NCI-H510A (cell line): ENCODE measurements at places on chromosomes 4 and X.

GRCh38 chr4:109497511-109497910, 62.5 kb upstream of the MCUB start:
- no peak for DNase-seq

DNA sequence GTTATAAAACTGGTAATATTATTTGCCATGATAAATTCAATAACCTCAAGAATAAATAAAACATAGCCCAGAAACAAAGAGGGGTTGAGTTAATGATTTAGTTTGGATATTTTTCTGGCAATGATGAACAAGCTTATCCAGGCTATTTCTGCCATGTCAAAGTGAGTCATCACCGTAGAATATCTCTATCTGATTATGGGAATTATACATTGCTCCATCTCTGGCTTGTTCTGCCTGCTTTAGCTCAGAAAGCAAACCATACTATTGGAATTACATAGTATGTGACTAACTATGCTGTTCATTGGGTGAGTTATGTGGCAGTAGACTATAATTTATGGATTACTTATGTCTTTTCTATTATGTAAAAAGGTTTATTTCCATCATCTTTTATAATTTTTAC, 680.1 kb upstream of the AADAT start:
- no peak for DNase-seq

- DNase-seq: no peak
These were observed 20.4 kb downstream of the ZNF157 start for GRCh38 chrX:47390780-47391179.

DNA sequence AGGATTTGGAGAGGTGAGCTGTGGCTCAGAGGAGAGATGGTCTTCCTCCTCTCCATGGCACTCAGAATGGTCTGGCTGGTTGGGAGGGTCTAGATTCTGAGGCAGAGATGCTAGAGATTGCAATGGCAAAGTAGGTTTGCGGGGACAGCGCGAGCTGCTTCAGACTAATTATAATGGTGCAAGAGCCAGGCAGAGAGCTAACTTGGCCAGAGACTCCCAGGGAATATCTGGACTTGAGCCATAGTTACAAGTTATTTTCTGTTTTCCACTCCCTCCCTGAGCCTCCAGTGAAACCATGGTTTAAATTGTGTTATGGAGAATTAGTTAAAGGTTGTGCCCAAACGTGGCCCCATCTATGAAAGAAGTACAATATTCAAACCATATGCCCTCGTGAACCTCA, 44.7 kb upstream of the ELF2 start:
- DNase-seq: no peak

DNA sequence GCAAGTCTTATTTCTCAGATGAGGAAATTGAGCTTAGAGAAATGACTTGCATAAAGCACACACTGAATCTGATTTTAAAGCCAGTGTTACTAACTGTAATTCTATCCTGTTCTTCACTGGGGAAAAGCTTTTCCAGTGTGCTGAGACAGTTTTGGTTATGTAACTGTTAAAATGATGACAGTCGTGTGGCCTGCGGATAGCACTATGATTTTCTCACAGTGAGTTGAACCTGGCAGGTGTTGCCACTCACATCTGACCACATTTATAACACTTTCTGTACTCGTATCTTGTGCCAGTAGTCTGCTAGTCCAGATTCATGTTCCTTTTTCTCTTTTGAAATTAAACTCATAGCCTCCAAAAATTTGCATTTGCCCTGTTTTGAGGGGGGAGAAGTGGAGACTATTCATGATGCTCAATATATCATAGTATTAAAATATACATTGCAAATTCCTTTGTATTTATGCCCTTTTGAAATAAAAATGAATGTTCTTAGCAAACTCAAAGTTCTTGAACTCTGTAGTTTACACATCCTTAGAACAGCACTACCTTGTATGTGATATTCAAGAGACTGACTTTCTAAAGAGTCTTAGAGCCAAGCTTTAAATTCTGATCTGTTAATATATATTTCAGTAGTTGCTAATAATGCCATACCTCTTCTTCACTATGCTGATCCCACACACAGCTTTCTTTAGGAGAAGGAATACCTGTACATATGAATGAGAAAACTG, 132.3 kb downstream of the PDLIM5 start:
- no peak for DNase-seq

DNA sequence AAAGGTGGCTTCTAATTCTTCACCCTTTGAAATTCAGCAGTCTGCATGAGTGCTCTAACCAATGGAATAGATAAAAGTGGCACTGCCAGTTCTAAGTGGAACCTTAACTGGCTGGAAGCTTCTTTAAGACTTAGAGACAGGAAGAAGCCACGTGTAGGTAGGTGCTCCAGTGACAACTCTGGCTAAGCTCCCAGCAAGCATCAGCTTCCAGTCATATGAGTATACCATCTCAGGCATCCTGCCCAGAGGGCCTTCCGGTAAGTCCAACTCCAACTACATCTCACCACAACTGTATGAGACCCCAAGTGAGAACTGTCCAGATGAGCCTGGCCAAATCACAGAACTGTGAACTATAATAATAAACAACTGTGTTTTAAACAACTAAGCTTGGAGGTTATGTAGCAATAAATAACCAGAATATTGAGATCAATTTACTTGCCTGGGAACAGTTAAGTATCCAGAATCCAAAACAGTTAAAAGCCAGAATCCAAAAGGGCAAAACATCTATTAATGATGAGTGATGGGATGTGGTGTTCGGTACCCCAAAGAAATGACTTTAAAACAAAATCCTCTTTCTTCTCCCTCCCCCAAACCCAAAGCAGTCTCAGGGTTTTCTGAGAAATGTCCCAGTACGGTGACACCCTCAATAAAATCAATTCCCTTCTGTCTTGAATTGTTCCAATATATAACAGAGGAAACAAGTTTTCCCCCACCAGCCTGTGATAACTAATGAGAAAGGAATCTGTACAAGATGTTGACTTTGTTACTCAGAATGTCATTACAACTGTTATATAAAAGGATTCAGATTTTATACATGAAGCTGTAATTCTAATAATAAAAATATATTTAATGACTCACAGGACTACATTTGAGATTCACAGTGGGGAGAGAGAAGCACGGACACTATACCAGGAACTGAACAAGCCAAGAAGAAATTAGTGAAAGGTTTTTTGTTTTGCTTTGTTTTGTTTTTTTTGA, 4.2 kb downstream of the TSPAN5 start:
- no peak for DNase-seq

DNA sequence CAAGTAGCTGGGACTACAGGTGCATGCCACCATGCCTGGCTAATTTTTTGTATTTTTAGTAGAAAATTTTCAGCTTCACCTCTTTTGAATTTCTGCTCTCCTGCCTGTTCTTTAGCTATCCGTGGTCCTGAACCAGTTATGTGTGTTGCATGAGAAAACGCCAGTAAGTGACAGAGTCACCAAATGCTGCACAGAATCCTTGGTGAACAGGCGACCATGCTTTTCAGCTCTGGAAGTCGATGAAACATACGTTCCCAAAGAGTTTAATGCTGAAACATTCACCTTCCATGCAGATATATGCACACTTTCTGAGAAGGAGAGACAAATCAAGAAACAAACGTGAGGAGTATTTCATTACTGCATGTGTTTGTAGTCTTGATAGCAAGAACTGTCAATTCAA, 13.9 kb downstream of the ALB start:
- DNase-seq: no peak

DNA sequence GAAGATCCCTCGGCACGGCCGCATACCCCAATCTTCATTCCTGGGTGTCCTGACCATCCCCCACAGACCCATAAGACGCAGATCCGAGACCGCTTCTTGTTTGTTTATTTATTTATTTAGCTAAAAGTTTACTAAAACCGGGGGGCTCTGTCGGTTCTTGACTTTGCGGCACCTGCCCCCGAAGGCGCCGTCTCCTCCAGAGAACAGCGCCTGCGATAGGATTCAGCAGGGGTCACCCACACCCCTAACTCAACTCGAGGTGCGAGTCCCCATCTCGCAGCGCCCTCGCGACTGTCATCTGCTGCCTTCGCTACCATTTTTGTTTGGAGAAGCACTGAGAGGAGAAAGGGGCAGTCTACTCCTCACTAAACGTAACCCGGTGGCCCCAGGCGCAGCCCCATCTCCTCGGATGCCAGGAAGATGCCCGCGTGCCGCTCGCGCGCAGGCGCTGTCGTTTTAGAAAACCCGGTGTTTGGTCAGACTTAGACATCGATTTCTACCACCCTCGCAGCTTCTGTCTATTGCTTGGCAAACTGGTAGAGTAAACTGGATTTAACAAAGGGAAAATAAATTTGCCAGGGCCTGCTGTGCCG, 18.9 kb upstream of the GPR101 start:
- no peak for DNase-seq

DNA sequence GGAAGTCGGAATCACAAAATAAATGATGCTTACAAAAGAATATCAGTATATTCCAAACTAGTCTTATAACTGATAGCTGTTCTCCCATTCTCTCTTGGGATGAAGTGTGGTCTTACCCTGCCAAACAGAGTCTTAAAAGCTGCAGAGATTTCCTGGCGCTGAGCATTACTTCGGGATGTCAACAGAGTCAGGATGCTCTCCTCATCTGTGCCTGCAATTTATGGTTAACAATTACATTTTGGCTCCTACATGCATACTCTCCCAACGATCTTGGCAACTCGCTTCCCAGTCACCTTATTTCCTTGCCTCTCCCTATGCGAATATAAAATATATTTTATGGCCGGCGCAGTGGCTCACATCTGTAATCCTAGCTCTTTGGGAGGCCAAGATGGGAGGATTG, 12.2 kb downstream of the ANXA5 start:
- no peak for DNase-seq

- no peak for DNase-seq
These were observed 30.3 kb downstream of the SLC16A2 start for GRCh38 chrX:74451450-74452198.

GRCh38 chr4:9996319-9997110, 24.8 kb downstream of the SLC2A9 start:
- no peak for DNase-seq

DNA sequence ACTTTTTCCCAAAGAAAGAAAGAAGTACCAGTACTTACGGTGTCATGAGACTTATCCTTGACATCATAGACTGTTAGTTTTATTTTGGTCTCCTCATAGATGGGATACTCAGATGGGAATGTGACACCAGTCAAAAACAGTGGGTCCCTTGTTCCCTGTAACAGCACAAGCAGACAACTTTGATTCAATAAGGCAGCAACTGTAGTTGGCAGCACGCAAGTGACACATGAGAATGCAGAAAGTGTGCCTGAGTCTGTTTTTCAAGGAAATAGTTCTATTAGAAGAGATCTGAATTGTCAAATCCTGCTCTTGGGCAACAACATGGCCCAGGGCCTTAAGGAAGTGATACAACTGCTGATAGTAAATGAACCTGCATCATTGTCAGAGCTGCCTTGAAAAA, 443.2 kb downstream of the INPP4B start:
- no peak for DNase-seq

DNA sequence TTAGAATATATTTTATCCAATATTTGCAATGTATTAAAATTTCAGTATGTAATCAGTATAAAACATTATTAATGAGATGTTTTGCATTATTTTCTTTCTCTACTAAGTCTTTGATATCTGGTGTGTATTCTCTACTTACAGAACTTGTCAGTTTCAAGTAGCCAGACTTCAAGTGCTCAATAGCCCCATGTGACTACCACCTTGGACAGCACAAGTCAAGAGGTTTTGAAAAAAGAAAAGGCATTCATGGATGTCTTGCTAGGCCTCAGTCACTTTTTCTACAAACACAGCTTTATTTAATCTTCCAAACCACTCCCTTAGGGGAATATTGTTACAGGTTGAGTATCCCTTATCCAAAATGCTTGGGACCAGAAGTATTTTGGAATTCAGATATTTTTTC, 189.4 kb downstream of the QDPR start:
- DNase-seq: no peak

DNA sequence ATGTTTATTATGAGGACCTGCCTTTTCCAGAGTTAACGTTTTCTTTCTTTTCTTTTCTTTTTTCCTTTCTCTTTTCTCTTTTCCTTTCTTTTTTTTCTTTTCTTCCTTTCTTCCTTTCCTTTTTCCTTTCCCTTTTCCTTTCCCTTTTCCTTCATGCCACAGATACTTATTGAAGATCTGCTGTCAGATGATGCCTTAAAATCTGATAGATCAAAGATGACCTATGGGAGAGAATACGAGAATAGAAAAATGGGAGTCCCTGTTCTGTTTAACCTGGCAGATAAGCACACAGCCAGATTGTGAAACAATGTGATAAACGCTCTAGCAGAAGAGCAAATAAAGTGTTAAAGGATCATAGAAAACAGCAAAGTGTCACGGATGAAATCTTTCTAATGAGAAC, 38.9 kb downstream of the AFF1 start:
- no peak for DNase-seq

DNA sequence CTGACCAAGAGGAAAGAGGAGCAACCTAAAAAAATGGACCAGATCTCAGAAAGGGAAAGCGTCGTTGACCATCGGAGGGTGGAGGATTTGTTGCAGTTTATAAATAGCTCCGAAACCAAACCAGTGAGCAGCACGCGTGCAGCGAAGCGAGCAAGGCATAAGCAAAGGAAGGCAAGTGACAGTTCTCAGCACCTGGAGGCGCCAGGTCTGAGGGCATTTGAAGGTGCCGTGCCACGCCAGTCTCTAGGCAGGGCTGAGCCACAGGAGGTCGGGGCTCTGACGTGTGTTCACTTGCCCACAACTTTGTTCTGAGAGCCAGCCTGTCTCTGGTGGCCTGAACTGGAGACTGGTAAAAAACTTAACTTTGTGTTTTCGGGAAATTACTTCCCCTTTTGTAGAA, 59.7 kb downstream of the TNIP2 start:
- no peak for DNase-seq

GRCh38 chr4:39044956-39045826, 13.0 kb upstream of the TMEM156 start:
- no peak for DNase-seq

GRCh38 chr4:38101563-38101962, 141.4 kb downstream of the PTTG2 start:
- no peak for DNase-seq

- DNase-seq: no peak
These were observed 3.9 kb upstream of the SPOCK3 start for GRCh38 chr4:167238226-167238625.

DNA sequence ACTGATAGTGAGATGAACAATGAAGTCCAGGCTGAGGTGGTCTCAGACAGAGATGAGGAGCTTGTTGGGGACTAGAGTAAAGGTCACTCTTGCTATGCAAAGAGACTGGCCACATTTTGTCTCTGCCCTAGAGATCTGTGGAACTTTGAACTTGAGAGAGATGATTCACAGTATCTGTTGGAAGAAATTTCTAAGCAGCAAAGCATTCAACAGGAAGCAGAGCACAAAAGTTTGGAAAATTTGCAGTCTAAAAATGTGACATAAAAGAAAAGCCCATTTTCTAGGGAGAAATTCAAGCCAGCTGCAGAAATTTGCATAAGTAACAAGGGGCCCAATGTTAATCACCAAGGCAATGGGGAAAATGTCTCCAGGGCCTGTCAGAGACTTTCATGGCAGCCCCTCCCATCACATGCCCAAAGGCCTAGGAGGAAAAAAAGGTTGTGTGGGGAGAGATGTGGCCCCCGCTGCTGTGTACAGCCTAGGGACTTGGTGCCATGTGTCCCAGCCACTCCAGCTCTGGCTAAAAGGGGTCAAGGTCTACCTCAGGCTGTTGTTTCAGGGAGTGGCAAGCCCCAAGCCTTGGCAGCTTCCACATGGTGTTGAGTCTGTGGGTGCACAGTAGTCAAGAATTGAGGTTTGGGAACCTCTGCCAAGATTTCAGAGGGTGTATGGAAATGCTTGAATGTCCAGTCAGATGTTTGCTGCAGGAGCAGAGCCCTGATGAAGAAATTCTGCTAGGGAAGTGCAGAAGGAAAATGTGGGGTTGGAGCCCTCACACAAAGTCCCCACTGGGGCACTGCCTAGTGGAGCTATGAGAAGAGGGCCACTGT, 262.8 kb downstream of the DKK2 start:
- DNase-seq: no peak
